ENCODE measurements at places on chromosomes 11 and 22.

GRCh38 chr22:49913026-49913425, 5.2 kb downstream of the ALG12 start:
- DNase-seq = no peak

GRCh38 chr11:41795004-41795403, 335.6 kb upstream of the LRRC4C start:
- no peak for DNase-seq

DNA sequence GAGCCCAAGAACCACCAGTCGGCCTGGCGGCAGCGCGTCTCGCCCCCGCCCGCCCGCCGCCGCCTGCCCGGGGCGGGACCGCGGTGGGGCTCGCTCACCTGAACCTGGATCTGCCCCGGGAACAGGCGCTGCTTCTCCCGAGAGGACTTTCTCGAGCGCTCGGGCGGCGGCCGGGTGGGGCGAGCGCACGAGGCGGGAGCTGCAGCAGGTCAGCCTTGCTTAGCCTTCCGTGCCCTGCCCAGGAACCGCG, 133 bp downstream of the MYH9 start:
- DNase-seq = no peak

DNA sequence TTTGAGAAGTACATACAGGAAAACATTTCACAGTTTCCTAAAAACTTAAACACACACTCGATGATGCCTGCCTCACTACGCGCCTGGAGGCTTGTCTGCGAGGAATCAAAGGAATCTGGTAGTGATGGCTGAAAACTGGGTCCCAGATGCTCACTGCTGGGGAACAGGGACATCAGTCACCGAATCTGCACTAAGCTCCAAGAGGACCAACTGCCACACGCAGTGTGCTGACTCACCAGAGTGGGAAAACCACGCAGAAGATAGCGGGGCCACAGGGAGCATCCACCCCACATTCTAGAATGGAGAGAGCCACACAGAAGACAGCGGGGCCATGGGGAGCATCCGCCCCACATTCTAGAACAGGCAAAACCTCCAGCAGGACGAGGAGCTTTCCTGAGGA, 24.3 kb upstream of the MOB2 start:
- no peak for DNase-seq

DNA sequence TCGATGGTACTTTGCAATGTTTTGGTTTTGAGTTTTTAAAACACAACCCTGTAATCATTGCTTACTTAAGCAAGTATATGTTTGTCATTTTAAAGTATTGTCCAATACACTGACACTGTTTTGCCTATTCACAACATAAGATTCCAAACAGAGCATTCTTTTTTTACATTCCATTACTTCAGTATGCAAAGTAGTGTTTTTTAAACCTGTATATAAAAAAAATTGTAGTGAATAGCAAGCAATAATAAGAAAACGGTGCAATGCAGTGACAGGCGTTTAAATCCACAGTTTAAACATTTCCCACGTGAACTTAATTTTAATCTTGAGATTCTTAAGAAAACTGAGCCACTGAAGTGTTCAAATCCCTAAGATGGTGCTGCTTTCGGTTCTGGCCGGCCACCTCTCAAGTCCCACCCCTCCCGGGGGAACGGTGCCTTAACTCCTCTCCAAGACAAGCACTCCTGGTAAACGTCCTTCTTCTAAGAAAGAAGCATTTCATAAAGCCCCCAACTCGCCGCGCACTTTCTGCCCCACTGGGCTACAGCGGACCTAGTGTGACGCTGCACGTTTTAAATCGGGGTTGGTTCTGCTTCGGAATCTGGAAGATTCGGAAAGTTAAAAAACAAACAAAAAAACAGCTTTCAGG, 2.9 kb downstream of the PGR start:
- no peak for DNase-seq

GRCh38 chr11:2835296-2835695, 50.3 kb downstream of the CDKN1C start:
- no peak for DNase-seq

DNA sequence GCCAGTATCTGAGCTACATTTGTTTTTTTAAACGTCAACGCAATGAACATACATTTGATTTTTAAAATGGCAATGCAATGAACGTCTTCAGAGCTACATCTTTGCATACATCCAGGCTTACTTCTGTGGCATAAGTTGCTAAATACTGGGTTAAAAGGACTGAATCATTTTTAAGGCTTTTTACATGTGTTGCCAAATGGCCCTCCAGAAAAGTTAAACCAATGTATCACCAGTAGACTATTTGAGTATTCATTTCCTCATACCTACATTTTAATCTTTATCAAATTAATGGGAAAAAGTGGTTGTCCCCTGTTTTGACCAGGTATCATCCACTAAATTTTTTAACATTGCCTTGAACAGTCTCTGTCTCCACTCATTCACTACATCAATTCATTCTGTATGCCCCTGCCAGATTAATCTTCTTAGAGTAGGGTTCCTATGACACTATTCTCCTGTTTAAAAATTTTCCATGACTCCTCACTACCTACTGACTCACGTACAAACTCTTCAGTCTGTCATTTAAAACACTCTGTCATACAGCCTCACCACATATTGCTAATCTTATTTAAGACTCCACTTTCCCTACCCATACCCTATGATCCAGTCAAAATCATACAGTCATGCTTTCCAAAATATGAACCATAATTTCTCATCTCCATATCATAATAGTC, 12.4 kb upstream of the PRRG4 start:
- DNase-seq = no peak

DNA sequence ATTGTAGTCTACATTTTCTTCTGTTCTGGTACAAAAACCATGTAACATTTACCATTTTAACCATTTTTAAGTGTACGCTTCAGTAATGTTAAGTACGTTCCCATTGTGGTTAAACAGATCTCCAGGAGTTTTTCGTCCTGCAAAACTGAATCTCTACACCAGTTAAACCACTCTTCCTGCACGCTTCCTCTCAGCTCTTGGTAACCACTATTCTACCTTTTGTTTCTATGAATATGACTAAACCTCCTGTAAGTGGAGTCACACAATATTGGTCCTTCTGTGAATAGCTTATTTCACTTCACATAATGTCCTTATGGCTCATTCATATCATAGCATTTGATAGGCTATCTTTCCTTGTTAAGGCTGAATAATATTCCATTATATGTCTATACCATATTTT, 7.1 kb upstream of the EXT2 start:
- DNase-seq = no peak

DNA sequence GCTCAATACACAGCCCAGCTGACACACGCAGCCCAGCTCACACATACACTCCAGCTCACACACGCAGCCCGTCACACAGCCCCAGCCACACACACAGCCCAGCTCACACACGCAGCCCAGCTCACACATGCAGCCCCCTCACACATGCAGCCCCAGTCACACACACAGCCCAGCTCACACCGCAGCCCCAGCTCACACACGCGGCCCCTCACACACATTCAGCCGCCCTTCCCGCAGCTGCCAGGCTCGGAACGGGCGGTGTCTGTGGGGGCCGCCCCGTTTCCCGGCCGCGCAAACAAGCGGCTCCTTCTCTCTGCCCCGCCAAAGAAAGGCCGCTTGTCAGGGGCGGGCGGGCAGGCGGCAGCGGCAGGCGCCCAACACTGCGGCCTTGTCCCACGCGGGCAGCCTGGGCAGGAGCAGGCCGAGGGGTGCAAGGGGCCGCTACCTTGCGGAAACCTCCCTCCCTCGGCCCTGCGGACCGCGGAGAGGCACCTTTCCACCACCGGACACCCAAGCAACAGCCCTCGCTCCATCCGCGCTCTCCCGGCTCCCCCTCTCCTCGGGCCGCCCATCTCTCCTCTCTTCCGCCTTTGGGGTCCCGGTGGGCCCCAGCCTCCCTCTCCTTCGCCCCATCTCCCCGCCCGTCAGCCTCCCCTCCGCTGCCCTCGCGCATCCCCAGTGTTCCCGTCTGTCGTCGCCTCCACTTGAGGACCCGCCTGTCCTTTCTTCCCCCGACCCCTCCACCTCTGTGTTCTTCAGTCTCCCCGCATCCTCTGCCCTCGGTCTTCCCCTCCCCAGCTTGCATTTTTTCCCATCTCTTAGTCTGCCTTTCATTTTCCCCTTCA, 2.2 kb downstream of the PHLDB1 start:
- peak; percentile 44 for DNase-seq

GRCh38 chr11:36540998-36541397, 26.8 kb upstream of the RAG1 start:
- no peak for DNase-seq

DNA sequence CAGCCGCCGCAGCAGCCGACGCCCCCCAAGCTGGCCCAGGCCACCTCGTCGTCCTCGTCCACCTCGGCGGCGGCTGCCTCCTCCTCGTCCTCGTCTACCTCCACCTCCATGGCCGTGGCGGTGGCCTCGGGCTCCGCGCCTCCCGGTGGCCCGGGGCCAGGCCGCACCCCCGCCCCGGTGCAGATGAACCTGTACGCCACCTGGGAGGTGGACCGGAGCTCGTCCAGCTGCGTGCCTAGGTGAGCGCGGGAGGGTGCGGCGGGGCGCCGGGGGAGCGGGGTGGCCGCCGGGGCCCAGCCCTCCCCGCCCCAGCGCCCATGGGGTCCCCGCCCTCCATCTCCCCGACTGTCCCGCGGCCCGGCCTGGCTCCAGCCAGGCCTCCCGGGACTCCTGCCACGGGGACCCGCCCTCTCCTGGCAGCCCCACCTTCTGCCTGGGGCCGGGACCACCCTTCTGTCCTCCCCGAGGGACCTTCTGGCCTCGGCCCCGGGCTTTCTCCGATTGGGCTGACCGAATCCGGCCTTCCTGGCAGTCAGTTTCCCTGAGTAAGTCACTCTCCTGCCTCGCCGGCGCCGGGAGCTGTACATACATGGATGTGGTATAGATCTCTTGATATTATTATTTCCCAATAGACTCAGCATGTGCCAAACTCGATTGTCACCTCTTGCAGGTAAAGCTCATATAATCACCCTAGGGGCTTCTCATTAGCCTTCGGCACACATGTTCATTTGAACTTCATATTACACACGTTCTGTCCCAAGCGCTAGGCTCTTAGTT, 720 bp downstream of the PACS1 start:
- DNase-seq = peak; percentile 28

DNA sequence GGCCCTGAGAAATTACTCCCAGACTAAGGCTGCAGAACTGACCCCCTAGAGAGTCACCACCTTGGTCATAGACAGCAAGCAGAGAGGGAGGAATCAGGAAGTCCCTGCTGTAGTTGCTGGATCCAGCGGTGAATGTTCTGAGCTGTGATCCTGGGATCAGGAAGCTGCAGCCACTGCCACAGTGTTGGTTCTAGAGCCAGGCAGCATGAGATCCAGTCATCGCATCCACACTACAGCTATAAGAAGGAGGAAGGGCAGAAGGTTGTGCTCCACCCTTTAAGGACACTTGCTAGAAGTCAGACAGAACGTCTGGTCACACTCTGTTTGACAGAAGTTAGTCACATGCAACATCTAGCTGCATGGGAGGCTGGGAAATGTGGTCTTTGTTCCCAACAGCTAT, 104.7 kb upstream of the OR4B1 start:
- no peak for DNase-seq

All from activated naive CD4-positive, alpha-beta T cell treated with anti-CD3 and anti-CD28 coated beads, Interleukin-2, amount 50 U/mL, for 16 hours (primary cell).